Breast epithelium (tissue), 4 donors: ENCODE measurements at places on chromosomes 5 and 9. TPM values are rescaled to one million over a fixed set of nuclear protein-coding genes. Genes with fewer than 3 reads are reported as not detected.

Gene ADAMTS12
- 15.0 TPM for total RNA-seq

Gene KIAA1958
- total RNA-seq, result 2.9 TPM

Gene PCDHA9
- 0.16 TPM for total RNA-seq

Gene FBN2
- 1.8 TPM for total RNA-seq

Gene LECT2
- not detected for total RNA-seq

DNA sequence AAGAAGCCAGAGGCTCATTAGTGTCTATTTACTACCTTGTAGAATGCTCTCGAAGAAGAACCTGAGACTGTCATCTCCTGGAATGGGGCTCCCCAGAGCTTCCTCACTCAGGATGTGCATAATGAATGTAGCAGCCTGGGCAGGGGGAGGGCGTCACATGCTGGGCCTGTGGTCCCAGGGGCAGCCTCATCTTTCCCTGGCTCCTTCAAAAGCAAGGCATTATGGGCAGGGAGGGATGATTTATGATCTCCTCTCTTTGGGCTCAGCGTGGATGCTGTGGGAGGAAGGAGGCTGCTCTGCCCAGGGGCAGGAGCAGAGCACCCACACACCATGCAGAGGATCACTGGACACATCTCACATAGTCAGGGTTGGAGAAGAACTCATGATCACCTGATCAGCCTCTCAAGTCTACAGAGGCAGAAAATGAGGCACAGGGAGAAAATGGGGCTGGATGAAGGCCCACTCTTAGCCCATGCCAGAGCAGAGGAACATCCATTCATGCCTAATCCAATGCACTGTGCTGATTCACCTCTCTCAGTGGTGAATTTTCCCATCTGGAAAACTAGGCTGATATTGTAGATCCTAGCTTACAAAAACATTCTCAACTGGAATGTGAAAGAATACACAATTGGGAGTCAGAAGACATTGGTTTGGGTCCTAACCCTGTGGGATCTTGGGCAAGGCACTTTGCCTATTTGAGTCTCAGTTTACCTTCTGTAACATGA is 173.7 kb downstream of the CARTPT start:
- DNase-seq, result no peak
- H3K36me3 ChIP-seq, result no peaks in the 10 kb centered on the region
- no peak overlapping the region for H3K27ac ChIP-seq
- no peak overlapping the region for H3K4me3 ChIP-seq
- H3K4me1 ChIP-seq, result no peaks in the 10 kb centered on the region
- no peaks in the 10 kb centered on the region for H3K27me3 ChIP-seq

GRCh38 chr9:38234479-38235170 is 157.9 kb upstream of the ALDH1B1 start:
- no peak overlapping the region for H3K4me3 ChIP-seq
- DNase-seq, result no peak
- no peaks in the 10 kb centered on the region for H3K4me1 ChIP-seq
- no peaks in the 10 kb centered on the region for H3K27me3 ChIP-seq
- H3K36me3 ChIP-seq, result no peaks in the 10 kb centered on the region

DNA sequence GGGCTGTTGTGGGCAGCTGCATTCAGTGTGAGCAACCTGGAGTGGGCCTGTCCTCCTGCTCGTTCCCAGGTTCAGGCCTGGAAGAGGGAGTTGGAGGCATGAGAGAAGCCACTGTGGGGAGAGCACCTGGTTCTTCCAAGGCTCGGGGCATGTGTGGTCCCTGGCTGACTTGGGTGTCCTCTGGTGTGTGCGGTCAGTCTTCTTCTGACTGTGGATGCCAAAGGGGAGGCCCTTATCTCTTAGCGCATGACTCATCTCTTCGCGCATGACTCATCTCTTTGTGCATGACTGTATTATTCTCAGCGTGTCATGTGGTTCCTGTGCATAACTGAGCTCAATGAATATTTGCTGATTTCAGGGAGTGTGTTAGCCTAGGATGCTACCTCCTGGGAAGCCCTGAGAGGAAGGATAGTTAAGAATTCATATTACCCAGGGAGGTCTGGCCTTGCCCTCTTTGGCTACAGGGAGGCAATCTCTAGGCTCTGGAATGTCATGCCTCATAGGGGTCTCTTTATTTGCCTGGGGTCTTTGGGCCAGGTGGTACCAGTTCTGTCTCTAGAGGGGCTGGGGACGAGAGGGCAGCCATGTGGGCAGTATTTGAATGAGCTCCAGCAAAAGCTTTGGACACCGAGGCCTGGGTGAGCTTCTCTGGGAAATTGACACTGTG is 188.7 kb downstream of the HSPA4 start:
- no peaks in the 10 kb centered on the region for H3K4me1 ChIP-seq
- H3K27ac ChIP-seq, result peak overlapping the region; percentile 8
- peak; percentile 37 for DNase-seq
- H3K4me3 ChIP-seq, result no peak overlapping the region
- H3K36me3 ChIP-seq, result no peaks in the 10 kb centered on the region
